ENCODE measurements at places on chromosomes 6 and 20. TPM values are rescaled to one million over a fixed set of nuclear protein-coding genes. Genes with fewer than 3 reads are reported as not detected.

DNA sequence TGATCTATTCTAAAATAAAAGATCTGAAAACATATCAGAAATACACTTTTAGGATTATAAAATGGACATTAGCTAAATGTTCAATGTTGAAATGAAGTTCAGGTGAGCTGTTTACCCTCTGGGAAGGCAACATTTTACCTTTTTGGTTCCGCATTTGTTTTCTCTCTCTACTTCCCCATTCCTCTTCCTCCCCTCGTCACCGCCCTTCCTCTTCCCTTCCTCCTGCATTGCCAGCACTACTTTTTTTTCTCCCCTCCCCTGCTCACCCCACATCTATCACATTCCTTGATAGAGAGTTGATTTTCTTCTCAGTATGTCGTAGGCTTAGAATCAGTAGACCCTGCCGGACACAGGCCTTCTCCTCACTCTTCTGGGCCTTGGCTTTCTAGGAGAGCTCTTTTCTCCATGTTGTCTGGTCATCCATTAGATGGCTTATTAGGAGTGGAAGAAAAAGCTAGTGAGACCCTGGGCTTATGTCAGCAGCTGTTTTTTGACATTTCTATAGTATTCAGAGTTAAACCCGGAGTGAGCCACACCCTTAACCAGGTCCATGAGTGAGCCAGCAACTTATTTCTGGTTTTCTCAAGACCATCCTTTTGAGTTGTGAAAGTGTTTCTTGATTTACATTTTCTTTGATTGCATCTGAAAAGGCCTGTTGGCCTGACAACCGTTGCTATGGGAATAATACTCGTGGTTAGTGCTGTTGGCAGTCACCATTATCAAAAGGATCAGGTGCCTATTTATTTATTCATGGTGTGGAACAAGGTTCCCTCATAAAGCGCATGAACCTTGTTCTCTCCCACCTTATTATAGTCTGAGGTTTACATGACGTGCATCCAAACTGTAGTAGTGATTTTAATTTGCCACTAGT is 90.9 kb downstream of the DTD1 start:
- DNase-seq = no peak

Gene ARHGAP40
- 0.08 TPM for polyA plus RNA-seq

DNA sequence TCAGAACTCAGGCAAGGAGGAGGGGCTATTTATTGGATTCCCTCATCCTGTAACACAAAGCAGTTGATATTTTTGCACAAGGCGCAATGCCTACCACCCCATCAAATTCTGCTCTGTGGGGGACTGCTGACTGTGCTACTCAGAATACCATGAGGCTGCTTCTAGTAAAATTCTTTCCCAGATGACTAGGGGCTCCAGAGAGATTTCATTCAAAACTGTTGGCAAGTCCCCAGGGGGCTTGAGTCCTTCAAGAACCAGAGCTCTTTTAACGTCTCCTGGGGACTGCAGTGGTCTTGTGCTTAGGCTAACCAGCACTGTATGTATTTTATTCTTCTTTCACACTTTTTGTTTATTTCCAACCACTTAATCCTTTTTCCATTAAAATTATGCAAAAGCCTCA is 365.9 kb upstream of the AGPAT4 start:
- no peak for DNase-seq

GRCh38 chr6:157845493-157846259 is 22.6 kb downstream of the SNX9 start:
- no peak for DNase-seq

Gene SLC22A1
- polyA plus RNA-seq = 0.13 TPM

GRCh38 chr6:149855741-149856140 is 8.4 kb downstream of the LRP11 start:
- no peak for DNase-seq

DNA sequence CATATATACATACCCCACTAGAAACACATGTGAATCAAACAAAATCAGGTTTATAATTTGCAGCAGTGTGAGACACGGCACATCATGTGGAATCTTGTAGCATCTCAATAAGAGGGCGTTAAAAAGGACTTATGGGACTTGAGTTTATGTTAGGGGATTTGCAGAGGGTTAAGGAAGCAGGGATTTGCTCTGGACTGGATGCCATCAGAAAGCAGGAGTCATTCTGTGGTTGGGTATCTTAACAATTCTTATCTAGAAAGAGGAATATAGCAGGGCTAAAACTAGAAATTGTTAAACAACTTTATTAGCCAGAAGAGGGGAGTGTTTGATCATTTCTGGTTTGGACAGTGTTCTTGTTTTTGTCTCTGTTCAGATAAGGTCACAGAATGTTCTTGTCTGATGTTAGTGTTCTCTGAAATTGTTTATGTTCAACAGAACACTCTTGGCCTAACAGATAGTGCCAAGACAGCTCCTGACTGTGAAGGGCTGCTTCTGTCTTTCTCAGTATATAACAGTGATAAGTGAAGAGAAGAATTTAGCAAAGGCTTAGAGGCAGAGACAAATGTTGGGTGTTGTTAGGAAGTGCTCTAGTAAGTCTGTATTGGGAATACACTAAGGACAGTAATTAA is 39.2 kb downstream of the LIN28B start:
- peak; percentile 13 for DNase-seq

DNA sequence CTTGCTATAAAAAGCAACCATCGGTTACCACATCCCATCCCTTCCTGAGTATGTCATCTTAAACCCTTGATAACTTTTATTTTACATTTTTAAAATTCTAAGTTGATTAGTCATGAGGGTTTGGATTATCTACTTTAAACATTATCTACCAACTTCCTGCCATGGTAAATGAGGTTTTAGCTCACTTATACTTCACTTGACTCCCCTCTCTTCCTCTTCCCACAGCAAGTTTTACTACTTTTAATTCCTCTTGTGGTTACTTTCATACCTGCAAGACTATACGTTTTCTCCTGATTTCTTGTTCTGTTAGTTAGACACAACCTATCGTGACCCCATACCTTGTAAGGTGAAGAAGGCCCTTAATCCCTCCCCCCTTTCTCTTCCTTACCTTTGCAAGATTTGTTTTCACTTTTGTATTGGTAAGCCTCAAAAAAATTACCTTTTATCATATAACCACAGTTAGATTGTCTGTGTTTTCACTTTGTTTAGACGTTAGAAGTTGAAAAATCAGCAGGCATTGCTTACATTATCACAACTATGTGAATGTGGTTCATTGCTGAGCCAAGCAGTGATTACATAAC is 60.1 kb upstream of the OGFRL1 start:
- DNase-seq = no peak

GRCh38 chr6:49923826-49924225 is 40.1 kb downstream of the DEFB114 start:
- peak; percentile 27 for DNase-seq

Gene OR2B6
- not detected for polyA plus RNA-seq

GRCh38 chr6:21265034-21265729 is 328.4 kb upstream of the SOX4 start:
- no peak for DNase-seq

Gene ESR1
- polyA plus RNA-seq = 2.2 TPM

DNA sequence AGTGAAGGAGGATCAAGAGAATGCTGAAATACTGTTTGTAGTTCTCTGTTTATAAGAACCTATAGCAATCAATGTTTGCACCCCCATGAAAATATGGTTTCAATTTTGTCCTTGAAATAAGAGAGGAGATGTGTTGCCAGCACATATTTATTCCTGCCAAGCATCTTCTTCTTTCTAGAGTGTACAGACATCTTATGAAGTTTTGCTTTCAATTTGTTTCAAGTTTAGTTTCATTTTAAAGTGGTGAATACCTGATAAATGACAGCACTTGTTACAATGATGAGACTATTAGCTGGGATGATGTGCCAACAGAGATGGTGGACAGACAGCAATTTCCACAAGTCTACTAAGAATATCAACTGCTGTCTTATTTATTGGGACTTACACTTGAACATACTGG is 39.2 kb upstream of the CENPW start:
- DNase-seq = peak; percentile 76

DNA sequence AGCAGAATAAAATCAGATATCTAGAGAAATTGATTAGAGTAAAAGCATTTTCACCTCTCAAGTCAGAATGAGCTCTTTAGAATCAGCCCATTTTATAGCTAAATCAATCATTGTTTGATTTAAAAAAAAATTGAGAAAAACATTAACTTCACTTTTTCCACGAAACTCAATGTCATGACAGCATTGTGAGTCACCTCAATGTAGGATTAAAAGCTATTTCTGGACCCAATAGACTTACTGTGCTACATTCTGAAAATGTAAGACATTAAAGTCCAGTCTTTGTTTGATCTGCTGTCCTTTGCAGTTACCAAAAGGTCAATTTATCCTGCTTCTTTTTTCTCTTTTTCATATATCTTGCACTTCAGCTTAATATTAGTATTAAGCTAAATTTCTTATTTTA is 519.4 kb upstream of the ZNF337 start:
- DNase-seq = no peak

DNA sequence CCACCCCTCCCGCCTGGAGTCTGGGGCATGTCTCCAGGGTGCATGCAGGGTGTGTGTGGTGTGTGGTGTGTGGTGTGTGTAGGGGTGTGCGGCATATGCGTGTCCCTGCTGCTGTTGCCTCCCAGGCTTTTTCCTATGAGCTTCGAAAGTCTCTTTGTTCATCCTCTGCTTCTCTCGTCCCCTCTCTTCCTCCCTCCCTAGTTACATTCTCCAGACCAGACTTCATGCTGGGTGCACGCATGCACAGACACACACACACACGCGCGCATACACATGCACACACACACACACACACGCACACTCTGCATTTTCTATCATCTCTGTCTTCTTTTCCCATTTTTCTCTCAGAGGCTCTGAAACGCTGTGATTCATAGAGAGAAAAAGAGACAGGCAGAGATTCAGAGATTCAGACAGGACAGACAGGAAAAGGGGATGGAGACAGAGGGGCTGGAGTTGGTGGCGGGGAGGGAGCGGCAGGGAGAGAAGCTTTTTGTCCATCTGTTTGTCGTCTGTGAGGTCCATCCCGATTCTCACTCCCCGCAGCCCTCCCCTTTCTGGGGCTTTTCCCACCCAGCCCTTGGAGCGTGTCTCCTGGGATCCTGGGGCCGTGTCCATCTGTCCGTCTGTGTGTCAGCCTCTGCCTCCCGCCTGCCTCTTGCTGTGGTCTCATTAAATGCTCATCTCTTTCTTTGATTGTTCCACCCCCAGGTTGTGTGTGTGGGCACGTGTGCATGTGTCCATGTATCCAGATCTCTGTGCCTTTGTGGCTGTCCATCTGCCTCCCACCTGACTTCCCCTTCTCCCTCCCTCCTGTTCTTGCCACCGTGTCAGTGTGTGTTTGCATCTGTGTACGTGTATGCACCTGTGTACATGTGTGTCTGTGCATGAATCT is 62.6 kb downstream of the SRC start:
- DNase-seq = peak; percentile 69

DNA sequence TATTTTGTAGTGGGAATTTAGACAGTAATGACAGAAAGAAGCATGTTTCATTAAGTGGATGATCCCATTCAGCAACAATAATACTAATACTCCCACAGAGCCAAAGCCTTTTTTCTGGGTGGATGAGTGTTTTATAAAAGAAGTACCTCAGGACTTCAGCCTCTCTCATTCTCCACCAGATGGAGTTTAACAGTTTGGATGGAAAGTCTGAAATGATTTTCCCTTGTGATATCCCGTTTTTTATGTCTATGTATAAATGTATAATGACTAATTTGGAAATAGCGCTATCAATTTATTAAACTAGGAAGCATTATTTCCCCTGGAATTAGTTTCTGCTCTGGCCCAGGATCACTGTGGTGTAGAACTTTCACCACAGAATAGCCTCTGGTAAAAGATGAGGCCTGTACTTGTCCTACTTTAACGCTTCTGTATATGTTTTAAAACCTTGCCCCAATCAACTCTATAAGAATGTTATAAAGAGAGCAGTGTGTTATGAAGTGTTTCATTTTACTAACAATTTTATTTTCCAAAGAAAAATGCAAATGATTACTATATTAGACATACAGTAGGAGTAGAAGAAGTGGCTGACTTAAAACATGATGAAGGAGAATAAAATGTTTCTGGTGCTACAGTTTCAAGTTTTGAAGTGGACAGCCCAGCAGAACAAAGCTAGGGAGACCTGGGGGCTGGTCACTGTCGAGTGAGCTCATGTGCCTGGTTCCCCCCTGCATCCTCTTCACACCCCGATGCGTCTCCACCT is 135.6 kb downstream of the HIVEP1 start:
- DNase-seq = peak; percentile 36

Gene TBXT
- not detected for polyA plus RNA-seq

GRCh38 chr6:16837217-16837972 is 76.1 kb upstream of the ATXN1 start:
- DNase-seq = no peak

Gene C6orf118
- polyA plus RNA-seq = 0.87 TPM

DNA sequence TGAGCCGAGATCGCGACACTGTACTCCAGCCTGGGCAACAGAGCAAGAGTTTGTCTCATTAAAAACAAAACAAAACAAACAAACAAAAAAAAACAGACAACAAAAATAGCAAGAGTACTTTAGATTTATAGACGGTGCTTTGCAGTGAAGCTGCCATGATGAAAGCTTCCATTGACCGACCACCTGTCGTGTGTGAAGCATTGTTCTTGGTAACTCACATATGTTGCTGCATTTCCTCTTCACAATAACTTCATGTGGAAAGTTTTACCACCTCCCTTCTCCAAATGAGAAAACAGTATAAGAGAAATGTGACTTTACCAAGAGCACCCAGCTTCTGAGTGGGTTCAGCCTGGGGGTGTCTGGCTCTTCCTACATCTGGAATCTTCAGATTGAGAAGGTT is 56.4 kb upstream of the PTGIS start:
- DNase-seq = no peak

DNA sequence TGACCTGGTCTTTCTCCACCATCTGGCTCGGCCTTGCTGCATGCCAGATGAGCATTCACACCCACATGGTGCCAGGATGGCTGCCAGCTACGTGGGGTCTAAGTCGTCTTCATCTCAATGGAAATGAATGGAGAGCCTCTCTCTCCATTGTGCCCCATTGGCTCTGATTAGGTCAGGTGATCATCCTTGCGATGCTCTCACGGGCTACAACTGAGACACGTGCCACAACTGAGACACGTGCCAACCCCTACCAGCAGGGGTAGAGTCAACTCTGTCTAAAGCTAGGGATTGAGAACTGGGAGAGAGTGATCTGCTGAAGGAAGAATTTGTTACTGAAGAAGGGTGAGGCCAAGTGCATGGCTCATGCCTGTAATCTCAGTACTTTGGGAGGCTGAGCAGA is 67.3 kb upstream of the RALY start:
- DNase-seq = no peak

Gene KCNK16
- polyA plus RNA-seq = not detected

DNA sequence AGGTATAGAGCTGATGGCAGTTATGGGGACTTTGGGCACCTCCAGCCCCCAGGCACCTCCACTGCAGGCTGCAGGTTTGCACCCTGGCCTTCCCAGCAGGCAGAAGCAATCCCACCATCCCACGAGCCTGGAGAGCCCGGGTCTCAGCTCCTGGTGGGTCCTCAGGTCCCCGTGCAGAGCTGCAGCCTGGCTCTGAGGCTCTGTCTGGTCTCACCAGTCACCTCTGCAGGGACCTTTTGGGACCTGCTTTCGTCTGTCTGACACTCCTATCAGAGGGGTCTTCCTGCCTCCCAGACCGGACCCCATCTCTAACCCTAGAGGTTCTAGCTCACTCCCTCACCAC is 41.9 kb downstream of the FGD2 start:
- no peak for DNase-seq

Measured in muscle of leg (tissue), 16 donors.